ENCODE measurements at places on chromosomes 1 and 21.

DNA sequence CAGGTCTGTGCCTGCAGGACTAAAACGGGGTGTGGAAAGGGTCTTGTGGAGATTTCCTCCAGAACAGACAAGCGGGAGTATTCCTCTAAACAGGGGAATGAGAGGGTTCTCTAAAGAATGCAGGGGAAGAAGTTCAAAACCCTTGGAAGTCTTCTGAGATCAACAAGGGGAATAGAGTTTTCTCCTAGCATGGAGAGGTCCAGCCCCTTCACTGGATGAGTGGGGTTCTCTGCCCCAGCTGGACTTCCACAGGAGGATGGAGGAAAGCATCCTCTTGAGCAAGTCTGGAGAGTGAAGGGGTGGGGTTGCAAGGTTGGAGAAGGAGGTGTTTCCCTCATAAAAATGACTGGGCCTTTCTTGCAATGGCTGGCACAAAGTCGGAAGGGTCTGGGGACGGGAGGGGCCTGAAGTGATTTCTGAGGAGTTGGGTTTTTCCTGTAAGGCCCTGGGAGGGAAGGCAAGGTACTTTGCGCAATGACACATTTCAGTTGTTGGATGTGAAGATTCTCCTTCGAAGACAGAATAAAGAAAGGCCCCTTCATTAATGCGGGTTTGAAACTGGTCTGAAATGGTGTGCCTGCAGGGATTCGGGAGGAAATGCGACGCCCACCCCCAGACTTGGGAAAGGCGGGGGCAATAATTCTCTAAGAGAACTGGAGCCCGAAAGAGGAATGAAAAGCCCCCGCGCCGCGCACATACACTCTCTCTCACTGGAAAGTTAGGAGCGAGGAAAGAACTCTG, 884 bp downstream of the SPATA6 start:
- no peak for DNase-seq

GRCh38 chr1:93661829-93662474, 19.7 kb downstream of the BCAR3 start:
- DNase-seq, result no peak

DNA sequence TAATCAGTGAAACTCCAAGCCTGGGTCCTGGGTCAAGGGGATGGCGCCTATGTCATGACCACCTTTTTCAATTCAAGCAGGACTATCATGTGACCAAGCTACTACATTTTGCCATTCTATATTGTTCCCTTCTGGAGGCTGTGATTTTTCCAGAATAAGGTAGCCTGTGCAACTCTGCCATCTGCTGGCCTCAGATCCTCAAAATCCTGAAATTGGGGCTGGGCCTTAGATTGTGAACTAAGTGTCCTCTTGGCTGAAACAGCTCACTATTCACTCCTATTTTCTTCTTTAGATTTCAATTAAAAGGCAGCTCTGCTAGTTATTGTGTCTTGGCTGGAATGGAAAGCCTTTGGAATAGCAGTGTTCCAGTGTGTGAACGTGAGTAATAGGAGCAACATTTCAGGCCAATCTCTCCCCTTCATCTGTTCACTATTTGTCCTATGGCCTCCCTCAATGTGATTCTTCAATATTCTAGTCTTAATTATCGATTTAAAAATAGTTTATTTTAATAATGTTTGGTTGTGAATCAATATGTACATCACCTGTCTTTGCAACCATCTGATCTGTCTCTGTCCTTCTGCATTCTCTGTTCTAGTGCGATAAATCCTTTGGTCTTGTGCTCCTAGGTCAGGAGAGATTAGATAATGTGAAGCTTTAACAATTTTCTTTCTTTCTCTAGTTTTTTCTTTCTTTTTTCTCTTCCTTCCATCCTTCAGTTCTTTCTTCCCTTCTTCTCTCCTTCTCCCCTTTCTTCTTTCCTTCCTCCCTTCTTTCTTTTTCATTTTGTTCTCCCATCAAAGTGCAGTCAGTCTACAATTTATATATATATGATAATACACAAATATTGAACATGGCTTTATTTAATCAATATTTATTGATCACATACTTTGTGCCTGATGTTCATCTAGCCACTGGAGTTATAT, 69.8 kb downstream of the CR1 start:
- DNase-seq, result no peak

- DNase-seq, result no peak
Observed at GRCh38 chr1:155379631-155380090, 59.0 kb downstream of the RUSC1 start.

DNA sequence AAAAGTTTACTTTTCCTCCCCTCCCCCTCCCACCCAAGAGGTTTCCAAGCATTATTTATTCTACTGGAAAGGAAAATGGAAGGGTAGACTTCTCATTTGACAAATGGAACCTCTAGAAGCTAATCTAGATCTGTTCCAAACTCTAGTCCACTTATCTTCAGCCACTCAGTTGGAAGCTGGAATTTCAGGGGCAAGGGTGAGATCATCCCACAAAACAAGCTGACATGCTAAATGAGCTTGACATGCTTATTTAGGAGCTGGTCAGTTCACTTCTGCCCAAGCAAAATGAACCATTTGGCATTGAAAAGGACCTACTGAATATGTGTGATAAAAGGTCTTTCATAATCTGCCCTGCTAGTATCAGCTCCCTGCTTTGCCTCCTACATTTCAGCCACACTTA, 5.0 kb downstream of the LRRC41 start:
- no peak for DNase-seq

DNA sequence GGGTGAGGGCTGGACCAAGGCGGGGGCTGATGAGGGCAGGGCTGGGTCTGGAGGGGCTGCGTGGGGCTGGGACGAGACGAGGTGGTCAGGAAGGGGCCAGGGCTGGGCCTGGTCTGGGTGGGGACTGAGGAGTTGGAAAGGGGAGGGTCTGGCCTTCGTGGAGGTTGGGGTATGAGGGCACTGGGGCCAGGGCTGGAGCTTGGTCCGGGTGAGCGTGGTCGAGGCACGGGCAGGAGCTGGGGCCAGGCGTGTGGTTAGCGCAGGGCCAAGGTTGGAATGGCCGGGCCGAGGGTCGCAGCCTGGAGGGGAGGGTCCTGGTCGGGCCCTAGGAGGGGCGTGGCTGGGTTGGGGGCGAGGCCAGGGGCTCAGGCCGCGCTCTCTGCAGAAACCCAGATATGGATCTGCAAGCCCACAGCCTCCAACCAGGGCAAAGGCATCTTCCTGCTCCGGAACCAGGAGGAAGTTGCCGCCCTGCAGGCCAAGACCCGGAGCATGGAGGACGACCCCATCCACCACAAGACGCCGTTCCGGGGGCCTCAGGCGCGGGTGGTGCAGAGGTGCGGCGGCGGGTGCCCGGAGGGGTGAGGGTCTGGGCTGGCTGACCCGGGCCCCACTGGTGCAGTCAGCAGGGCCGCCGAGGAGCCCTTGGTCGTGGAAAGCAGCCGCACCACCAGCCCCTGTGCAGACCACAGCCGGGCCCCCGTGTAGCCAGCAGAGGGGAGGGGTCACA, 9.0 kb downstream of the TTLL10 start:
- DNase-seq, result no peak

- DNase-seq, result no peak
Observed at GRCh38 chr21:29637134-29637533, 302.7 kb downstream of the GRIK1 start.

DNA sequence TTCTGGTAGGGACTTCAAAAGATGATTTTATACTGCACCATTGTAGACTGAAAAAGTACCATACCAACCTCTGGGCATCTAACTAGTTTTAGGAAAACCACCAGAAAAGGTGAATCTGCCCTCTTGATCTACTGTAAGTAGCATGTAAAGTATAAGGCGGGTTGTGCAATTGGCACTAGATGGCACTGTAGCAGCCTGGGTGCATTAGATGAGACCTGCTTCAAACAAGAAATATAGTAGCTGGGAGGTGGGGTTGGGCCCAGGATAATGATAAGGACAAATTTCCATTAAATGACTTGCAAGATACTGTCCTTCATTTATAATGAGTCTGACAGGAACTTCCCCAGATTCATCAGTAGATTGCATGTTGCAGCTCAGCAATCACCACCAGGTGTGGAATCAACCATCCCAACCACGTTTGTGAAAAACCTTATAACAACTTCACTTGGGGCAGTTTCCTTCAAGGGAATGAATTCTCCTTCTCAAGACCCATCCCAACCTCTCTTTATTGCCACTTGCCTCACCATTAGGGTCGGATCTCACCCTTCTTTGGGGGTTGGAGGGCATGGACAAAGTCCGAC, 37.3 kb upstream of the IL10 start:
- DNase-seq, result no peak

- no peak for DNase-seq
Observed at GRCh38 chr1:241499910-241500309, 19.6 kb downstream of the FH start.

GRCh38 chr1:21239221-21239620, 51.0 kb downstream of the ECE1 start:
- DNase-seq, result no peak

- no peak for DNase-seq
Observed at GRCh38 chr1:204740354-204740753, 54.8 kb upstream of the LRRN2 start.

GRCh38 chr1:53153752-53154151, 11.3 kb upstream of the SLC1A7 start:
- no peak for DNase-seq

DNA sequence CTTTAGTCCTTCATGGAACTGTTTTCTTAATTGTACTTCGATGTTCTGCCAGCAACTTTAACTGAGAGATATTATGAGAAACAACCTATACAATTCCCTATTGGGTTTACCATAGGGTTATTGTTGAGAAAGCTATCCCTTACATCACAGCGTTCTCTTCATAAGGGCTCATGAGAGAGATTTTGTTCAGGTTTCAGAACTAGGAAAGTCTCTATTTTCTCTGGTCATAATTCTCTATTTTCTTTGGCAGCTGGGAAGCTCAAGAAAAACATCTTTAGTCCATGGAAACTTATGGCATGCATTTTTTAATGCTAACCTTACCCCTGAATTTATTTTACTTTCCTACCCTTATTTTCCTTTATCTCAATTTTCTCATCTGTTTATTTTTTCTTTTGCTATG, 38.2 kb downstream of the NMNAT2 start:
- no peak for DNase-seq

DNA sequence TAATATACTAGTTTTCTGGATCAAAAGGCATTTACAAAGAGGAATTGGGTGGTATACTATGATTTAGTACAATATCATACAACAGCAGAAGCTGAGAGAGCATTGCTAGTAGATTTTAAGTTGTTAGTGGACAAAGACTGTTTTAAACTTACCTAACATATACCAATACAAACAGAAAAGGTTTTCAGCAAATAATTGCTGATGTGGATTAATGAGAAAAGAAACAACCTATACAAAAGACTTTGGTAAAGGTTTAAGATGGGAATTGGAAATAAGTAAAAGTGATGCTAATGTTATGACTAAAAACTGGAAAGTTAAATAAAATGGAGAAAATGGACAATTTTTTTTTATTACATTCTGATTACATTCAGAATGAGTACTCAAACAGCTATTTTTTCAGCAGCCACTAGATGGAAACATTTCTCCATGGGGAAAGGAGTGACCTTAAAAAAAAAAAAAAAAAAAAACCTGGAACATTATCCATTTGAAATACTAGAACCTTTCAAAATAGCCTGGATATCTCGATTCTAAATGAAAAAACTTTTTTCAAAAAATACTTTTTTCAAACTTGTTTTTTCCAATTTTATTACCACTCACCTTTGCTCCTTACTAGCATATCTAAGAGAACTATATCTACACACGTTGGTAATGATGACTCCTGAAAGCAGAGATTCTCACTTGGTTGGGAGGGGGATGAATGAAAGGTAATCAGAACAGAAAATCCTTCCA, 55.4 kb downstream of the EPRS1 start:
- no peak for DNase-seq

DNA sequence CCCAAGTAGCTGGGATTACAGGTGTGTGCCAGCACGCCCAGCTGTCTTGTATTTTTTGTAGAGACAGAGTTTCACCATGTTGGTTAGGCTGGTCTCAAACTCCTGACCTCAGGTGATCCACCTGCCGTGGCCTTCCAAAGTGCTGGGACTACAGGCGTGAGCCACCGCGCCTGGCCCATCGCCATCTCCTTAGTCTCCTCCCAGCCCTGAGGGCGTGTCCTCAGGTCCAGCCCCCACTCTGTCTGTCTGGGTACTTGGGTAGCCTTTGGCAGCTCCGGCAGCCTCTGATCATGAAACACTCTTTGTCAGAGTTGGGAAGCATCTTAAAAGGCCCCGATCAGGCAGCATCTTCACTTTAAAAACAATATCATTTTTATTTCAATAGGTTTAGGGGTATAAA, 90.3 kb upstream of the DISP3 start:
- DNase-seq, result no peak

- no peak for DNase-seq
Observed at GRCh38 chr1:241990040-241990439, 8.9 kb downstream of the MAP1LC3C start.

DNA sequence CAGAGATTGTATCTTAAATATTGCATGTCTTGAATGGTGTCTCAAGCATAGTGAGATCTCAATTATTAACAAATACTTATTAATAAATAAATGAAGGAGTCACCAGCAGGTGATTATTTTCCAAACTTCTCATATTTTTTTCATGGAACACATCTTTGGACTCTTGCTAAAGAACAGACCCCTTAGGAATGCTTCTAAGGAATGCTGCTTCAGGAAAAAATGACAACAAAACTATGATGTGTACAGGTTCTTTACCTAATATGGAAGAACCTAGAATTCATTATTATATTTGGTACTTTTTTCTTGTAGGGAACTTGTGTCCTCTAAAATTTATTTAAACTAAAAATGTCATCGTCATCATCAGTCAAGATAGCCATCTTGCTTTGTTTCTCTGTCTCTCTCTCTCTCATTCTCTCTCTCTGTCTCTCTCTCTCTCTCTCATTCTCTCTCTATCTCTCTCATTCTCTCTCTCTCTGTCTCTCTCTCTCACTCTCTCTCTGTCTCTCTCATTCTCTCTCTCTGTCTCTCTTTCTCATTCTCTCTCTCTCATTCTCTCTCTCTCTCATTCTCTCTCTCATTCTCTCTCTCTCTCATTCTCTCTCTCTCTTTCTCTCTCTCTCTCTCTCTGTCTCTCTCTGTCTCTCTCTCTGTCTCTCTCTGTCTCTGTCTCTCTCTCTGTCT, 63.0 kb upstream of the ETS2 start:
- DNase-seq, result no peak

- DNase-seq, result peak; percentile 10
Observed at GRCh38 chr1:51729824-51730301, 113.0 kb downstream of the OSBPL9 start.

DNA sequence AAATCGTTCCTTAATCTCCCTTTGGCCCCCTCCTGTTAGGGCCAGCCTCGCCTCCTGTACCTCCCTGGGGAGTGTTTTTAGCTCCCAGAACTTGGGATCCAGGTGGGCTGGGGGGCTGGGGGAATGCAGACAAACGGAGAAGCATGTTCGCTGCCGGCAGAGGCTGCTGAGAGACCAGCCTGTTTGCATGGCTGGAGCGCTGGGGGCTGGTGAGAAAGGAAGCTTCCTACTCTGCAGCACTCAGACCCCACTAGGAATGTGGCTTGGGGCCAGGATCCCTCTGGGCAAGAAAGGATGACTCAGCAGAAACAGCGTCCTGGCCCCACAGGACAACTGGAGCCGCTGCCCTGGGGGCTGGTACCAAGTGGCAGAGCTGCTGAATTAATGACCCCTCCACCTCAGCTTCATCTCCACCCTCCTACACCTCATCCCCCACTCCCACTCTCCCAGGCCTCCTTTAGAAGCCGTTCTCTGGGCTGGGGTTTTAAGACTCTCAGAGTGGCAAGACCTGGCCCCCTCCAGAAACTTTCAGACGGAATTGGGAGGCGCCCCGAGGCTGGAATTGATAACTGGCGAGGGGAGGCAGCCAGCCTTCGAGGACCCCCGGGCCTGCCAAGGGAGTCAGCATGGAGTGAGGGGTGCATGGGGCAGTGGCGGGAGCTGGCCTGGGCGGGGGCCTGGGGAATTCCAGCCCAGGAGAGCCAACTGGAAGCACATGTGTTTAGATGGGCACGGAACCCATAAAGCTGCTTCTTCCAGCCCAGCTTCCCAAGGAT, 28.5 kb upstream of the EPS8L3 start:
- DNase-seq, result no peak

GRCh38 chr21:44282370-44282769, 3.3 kb upstream of the AIRE start:
- DNase-seq, result no peak

Measured in stimulated activated CD8-positive, alpha-beta memory T cell treated with anti-CD3 and anti-CD28 coated beads, Interleukin-7, amount 100 ng/mL, for 4 hours (primary cell).